T-cell (primary cell): ENCODE measurements at places on chromosomes 2 and 18.
A peak's percentile ranks its signal among the peaks of the same experiment; 100 is the strongest.

- H3K27me3 ChIP-seq, result no peaks in the 10 kb centered on the region
- H3K27ac ChIP-seq, result peak overlapping the region; percentile 100
- H3K36me3 ChIP-seq, result no peaks in the 10 kb centered on the region
- H3K4me1 ChIP-seq, result peaks cover 99% of the 10 kb centered on the region
- peak overlapping the region; percentile 19 for H3K4me3 ChIP-seq
Measured at GRCh38 chr2:43175020-43175441, 51.4 kb downstream of the ZFP36L2 start.

- DNase-seq, result no peak
- H3K4me1 ChIP-seq, result peaks cover 17% of the 10 kb centered on the region
- no peaks in the 10 kb centered on the region for H3K36me3 ChIP-seq
- peaks cover 24% of the 10 kb centered on the region for H3K27me3 ChIP-seq
- peak overlapping the region; percentile 85 for H3K4me3 ChIP-seq
Measured at GRCh38 chr2:36357847-36358659, 2.5 kb downstream of the CRIM1 start.

- no peaks in the 10 kb centered on the region for H3K27me3 ChIP-seq
- no peak overlapping the region for H3K4me3 ChIP-seq
- H3K27ac ChIP-seq, result no peak overlapping the region
Measured at GRCh38 chr2:166762746-166763145, 125.5 kb upstream of the XIRP2 start.

GRCh38 chr2:120658770-120659158, 76.9 kb upstream of the GLI2 start:
- no peak overlapping the region for H3K4me3 ChIP-seq
- H3K27ac ChIP-seq, result no peak overlapping the region
- no peaks in the 10 kb centered on the region for H3K36me3 ChIP-seq
- DNase-seq, result no peak
- peaks cover 41% of the 10 kb centered on the region for H3K27me3 ChIP-seq

GRCh38 chr2:221915926-221916325, 343.8 kb upstream of the EPHA4 start:
- no peak overlapping the region for H3K4me3 ChIP-seq
- no peak for DNase-seq
- H3K36me3 ChIP-seq, result no peaks in the 10 kb centered on the region
- H3K4me1 ChIP-seq, result no peaks in the 10 kb centered on the region

- no peaks in the 10 kb centered on the region for H3K36me3 ChIP-seq
- H3K4me3 ChIP-seq, result no peak overlapping the region
- H3K4me1 ChIP-seq, result no peaks in the 10 kb centered on the region
- H3K27ac ChIP-seq, result no peak overlapping the region
- no peak for DNase-seq
Measured at GRCh38 chr2:20178249-20178607, 46.7 kb downstream of the SDC1 start.

DNA sequence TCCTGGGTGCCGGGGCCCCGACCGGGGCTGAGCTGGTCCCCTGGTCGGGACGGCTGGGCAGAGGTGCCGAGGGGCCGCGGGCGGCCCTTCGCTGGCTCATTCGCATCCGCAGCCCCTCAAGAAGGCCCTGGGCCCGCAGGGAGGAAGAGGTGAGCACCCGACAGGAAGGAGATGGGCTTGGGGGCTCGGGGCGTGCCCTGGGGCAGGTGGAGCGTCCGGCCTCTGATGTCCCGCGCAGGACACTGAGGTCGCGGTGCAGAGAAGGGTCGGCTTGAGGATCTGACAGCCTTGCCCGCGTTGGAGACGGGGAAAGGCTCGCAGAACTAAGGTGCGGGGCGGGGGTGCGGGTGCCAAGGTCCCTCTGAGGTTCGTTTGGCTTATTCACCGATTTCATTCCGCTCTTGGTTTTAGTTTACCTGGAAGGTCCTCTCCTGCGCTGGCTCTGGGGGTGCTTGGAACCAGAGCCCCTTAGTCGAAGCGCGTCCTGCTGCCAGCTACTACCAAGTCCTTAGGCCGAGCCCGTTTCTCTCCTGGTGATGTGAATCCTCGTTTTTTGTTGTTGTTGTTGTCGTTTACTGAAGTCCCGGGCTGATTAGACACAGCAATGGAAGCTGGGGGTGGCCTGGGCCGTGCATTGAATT, 18.9 kb upstream of the CD8A start:
- H3K27ac ChIP-seq, result peak overlapping the region; percentile 48
- no peaks in the 10 kb centered on the region for H3K36me3 ChIP-seq
- peaks cover 36% of the 10 kb centered on the region for H3K27me3 ChIP-seq
- H3K4me3 ChIP-seq, result peak overlapping the region; percentile 76

GRCh38 chr2:135525786-135526185, 5.2 kb downstream of the ZRANB3 start:
- H3K4me3 ChIP-seq, result no peak overlapping the region
- H3K4me1 ChIP-seq, result peaks cover 11% of the 10 kb centered on the region
- H3K36me3 ChIP-seq, result no peaks in the 10 kb centered on the region
- no peak overlapping the region for H3K27ac ChIP-seq
- DNase-seq, result no peak

GRCh38 chr2:139813340-139813739, 1033.2 kb upstream of the NXPH2 start:
- H3K27ac ChIP-seq, result no peak overlapping the region
- no peaks in the 10 kb centered on the region for H3K4me1 ChIP-seq
- no peaks in the 10 kb centered on the region for H3K36me3 ChIP-seq

DNA sequence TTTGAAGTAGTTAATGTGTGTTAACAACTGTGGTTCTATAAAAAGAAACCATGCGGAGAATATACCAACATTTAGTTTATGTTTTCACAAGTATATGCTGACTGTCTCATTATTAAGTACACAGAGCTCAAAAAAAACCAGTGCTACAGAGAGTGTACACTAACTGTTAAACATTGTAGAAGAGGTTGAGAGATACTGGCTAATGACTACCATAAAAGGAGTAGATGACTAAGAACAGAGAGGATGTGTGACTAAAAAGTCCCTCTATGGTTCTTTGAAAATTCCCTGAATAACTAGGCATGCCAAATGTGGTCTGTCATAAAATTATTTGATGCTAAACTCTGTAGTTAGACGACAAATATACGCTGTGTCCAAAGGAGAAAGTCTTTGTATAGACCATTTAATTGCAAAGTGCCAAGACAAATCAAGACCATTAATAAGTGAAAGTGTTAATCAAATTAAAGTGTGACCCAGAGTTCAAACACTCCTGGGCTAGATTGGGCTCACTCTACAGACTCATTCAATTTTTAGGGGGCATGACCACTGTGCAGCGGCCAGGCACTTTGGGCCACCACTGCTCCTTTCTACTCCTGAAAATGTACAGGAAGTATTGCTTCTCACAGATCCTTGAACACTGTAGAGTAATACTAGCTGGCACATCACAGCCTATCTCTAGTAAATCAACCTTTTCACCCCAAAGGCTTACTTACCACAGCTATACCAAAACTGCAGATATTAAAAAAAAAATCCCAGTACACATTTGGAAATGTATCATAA, 45.1 kb upstream of the SERTAD2 start:
- H3K27me3 ChIP-seq, result no peaks in the 10 kb centered on the region
- H3K36me3 ChIP-seq, result no peaks in the 10 kb centered on the region
- no peak for DNase-seq
- no peak overlapping the region for H3K27ac ChIP-seq

DNA sequence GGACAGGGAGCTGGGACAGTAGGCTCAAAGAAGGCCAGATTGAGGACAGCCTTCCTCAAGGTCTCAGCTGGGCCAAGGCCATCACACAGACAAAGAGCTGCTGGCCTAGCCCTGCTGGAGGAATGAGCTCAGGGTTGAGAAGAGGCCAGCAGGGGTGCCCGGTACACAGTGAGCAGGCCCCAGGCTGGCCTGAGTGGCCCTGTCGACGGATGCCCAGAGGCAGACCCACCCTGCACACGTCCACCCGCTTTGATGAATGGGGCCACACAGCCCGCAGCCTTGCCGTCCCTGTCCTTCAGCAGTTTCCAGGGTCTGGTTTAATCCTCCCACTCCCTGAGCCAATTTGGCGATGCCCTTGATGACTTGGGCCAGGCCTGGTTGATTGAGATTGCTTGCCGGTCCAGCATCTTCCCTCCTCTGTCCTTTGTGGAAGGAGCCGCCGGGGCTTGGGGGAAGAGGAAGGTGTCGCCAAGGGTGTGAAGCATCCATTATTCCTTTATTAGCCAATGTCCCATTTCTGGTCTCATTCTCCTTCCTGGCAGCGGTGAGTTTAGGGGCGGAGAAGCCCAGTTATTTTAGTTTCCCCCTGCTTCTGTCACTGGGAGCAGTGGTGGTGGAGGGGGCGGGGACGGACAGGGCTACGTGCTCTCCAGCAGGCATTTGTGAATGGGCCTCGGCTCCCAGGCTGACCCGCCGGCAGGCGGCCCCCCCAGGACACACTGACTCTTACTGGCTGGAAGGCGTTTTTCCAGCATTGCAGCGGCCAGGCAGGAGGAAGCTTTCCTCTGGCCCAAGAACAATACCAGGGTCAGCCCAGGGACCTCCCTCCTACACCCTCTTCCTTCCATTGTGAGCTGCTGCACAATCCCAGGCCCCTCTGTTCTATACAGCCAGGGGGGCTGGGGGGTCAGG, 141.8 kb downstream of the CTIF start:
- no peaks in the 10 kb centered on the region for H3K27me3 ChIP-seq
- H3K4me3 ChIP-seq, result no peak overlapping the region
